ENCODE measurements at places on chromosomes 12 and 14. TPM values are rescaled to one million over a fixed set of nuclear protein-coding genes. Genes with fewer than 3 reads are reported as not detected.

DNA sequence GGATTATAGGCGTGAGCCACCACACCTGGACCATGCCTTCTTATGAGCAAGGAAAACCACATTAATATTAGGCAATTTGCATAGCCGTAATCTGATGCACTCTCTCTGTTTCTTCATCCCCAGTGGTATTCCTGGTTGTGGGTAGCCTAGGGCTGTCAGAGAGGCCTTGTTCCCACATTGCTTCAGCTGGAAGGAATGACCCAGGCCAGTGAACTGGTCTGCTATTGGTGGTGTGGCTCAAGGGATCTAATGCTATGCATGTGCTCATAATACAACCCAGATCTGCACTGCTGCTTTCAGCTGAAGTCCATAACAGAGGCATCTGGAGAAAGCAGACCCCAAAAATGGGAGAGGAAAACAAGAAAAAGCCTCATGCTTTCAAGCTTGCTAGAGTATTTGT lies 33.1 kb upstream of the G2E3 start:
- no peaks in the 10 kb centered on the region for H3K4me1 ChIP-seq
- DNase-seq, result peak; percentile 12
- H3K4me3 ChIP-seq, result no peak overlapping the region
- H3K27me3 ChIP-seq, result no peaks in the 10 kb centered on the region

DNA sequence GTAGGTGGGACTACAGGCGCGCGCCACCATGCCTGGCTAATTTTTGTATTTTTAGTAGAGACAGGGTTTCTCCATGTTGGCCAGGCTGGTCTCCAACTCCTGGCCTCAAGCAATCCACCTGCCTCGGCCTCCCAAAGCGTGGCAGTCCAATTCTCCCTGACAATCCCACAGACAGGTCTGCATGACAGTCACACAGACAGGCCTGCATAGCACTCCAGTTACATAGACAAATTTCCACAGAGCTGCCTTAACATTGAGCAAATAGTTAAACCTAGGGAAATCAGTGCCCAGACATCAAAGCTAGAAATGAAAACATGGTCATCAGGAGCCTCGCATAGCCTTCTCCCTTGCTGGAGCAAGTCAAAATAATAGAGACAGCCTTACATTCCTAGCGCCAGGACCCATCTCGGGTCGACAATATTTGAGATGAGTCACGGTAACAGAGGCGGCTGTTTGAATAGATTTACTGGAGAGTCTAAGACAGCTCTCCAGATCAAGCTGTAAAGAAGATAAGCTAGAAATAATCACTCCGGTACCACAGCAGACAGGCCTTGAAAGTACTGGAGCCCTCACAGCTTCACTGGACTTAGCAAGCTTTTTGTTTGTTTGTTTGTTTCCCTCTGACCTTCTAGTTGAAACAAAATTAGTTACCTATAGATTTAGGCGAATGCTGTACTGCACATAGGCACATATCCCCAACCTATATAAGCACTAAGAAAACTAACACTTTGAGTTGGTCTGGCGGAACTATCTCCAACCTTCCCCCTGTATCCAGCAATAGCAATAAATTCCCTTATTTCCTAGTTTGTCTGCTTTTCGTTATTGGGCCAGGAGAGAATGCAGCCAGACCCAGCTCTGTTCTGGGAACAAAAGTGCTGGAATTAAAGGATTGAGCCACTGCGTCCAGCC lies 23.8 kb upstream of the PYROXD1 start:
- H3K27me3 ChIP-seq, result no peaks in the 10 kb centered on the region
- peak; percentile 13 for DNase-seq
- no peak overlapping the region for H3K27ac ChIP-seq
- no peaks in the 10 kb centered on the region for H3K36me3 ChIP-seq

DNA sequence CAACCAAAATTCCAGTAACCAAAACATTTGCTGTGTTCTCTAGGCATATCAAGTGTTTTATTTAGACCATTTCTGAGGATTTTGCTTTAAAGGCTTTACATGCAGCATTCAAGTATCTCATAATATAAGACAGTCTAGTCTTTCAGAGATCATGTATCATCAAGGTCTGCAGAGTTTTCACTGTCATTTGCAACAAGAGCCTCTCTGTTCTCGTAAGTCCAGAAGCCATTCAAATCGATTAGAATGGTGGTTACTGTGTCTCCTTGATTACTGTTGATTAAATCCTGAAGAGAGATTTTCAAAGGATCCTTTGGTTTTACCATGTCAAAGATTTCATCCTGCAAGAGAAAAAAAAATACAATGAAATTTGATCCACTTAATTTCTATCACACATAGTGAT lies 36.3 kb downstream of the PPP2R3C start:
- H3K27me3 ChIP-seq, result no peaks in the 10 kb centered on the region
- H3K27ac ChIP-seq, result no peak overlapping the region
- no peak for DNase-seq
- no peak overlapping the region for H3K4me3 ChIP-seq

- DNase-seq, result no peak
- H3K27me3 ChIP-seq, result no peaks in the 10 kb centered on the region
- H3K4me3 ChIP-seq, result no peak overlapping the region
- no peak overlapping the region for H3K27ac ChIP-seq
- H3K36me3 ChIP-seq, result no peaks in the 10 kb centered on the region
Observed at GRCh38 chr12:82671673-82672195, 15.0 kb upstream of the TMTC2 start.

GRCh38 chr14:52307376-52307775 lies 6.7 kb upstream of the PTGER2 start:
- H3K4me1 ChIP-seq, result no peaks in the 10 kb centered on the region
- no peaks in the 10 kb centered on the region for H3K27me3 ChIP-seq
- H3K27ac ChIP-seq, result no peak overlapping the region
- H3K36me3 ChIP-seq, result no peaks in the 10 kb centered on the region
- no peak overlapping the region for H3K4me3 ChIP-seq

DNA sequence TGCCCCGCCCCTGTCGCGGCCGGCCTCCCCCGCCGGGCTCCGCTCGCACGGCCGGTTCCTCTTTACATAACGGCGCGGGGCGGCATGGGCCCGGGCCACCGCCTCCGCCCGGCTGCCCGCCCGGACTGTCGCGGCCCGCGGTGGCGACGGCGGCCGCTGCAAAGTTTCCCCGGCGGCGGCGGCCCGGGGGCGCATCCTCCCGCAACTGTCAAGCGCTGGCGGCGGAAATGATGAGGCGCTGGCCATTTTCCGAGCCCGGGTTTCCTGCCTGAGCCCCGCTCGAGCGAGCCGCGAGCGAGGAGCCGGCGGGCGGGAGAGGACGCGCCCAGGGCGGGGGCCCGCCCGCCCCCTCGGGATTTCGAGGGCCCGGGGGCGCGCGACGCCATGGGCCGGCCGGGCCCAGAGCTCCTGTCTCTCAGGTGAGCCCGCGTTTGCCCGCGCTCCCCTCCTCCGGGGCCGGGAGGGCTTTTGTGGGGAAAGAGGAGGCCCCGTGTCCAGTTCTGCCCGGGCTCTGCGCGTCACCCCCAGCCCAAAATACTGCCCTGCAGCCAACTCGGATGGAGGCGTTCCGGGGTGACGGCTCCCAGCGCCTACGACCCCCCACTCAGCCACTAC lies at the start of gene SH2B3:
SH2B3 (plus strand) TSS at position 65 of the 615 bp plus-strand sequence. CDS start 12,223 bp downstream, outside the sequence.
- no peaks in the 10 kb centered on the region for H3K27me3 ChIP-seq
- H3K36me3 ChIP-seq, result no peaks in the 10 kb centered on the region
- peak within 1 kb of the TSS; percentile 90 for H3K4me3 ChIP-seq
- peaks cover 51% of the 10 kb centered on the region for H3K4me1 ChIP-seq
- no peak for DNase-seq

GRCh38 chr14:81400202-81400678 lies at the start of gene STON2:
STON2 (minus strand) TSS chr14:81400324; CDS start chr14:81398382, 1,942 bp downstream.
- peaks cover 27% of the 10 kb centered on the region for H3K4me1 ChIP-seq
- DNase-seq, result peak; percentile 67
- peak within 1 kb of the TSS; percentile 84 for H3K27ac ChIP-seq
- no peaks in the 10 kb centered on the region for H3K36me3 ChIP-seq
- peak within 1 kb of the TSS; percentile 41 for H3K4me3 ChIP-seq

DNA sequence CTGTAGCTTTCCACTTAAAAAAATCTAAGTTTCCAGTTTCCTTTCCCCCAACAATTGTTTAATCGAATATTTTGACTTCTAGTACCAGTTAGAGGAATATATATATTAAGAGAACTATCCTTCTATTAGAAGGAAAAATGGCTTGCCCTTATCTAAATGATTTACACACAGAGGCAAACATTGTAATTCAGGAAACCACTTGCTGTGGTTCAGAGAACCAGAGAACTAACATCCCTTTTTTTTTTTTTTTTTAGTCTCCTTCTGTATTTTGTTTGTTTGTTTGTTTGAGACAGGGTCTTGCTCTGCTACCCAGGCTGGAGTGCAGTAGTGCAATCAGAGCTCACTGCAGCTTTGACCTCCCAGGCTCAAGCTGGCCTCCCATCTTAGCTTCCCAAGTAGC lies 746.6 kb downstream of the VRK1 start:
- no peaks in the 10 kb centered on the region for H3K36me3 ChIP-seq
- no peak for DNase-seq
- no peak overlapping the region for H3K27ac ChIP-seq
- no peaks in the 10 kb centered on the region for H3K27me3 ChIP-seq
- no peak overlapping the region for H3K4me3 ChIP-seq

- DNase-seq, result no peak
- H3K4me3 ChIP-seq, result no peak overlapping the region
- no peak overlapping the region for H3K27ac ChIP-seq
- peaks cover 3% of the 10 kb centered on the region for H3K4me1 ChIP-seq
- H3K36me3 ChIP-seq, result peaks cover 23% of the 10 kb centered on the region
Observed at GRCh38 chr14:52014601-52015267, 25.4 kb downstream of the RTRAF start.

- H3K4me1 ChIP-seq, result no peaks in the 10 kb centered on the region
- no peak for DNase-seq
- H3K36me3 ChIP-seq, result no peaks in the 10 kb centered on the region
- H3K27ac ChIP-seq, result no peak overlapping the region
- H3K4me3 ChIP-seq, result no peak overlapping the region
Observed at GRCh38 chr12:98901189-98901588, 256.1 kb downstream of the APAF1 start.

GRCh38 chr12:14422516-14423230 lies 57.2 kb downstream of the ATF7IP start:
- H3K4me1 ChIP-seq, result peaks cover 5% of the 10 kb centered on the region
- H3K4me3 ChIP-seq, result no peak overlapping the region
- DNase-seq, result peak; percentile 73

PPHLN1 gene
- total RNA-seq, result 65.3 TPM

TTC6 gene
- total RNA-seq, result not detected

SERPINA9 gene
- 0.22 TPM for total RNA-seq

CLEC4C gene
- not detected for total RNA-seq

CPM gene
- total RNA-seq, result 2.7 TPM

CLEC6A gene
- total RNA-seq, result not detected

CBLN3 gene
- total RNA-seq, result 5.4 TPM

E2F7 gene
- 21.5 TPM for total RNA-seq

TSPAN19 gene
- not detected for total RNA-seq

GZMB gene
- total RNA-seq, result not detected

Data from astrocyte (in vitro differentiated cells and primary cell).